GM23338 (cell line): ENCODE measurements at places on chromosomes 12 and 14. TPM values are rescaled to one million over a fixed set of nuclear protein-coding genes. Genes with fewer than 3 reads are reported as not detected.
A peak's percentile ranks its signal among the peaks of the same experiment; 100 is the strongest.

DNA sequence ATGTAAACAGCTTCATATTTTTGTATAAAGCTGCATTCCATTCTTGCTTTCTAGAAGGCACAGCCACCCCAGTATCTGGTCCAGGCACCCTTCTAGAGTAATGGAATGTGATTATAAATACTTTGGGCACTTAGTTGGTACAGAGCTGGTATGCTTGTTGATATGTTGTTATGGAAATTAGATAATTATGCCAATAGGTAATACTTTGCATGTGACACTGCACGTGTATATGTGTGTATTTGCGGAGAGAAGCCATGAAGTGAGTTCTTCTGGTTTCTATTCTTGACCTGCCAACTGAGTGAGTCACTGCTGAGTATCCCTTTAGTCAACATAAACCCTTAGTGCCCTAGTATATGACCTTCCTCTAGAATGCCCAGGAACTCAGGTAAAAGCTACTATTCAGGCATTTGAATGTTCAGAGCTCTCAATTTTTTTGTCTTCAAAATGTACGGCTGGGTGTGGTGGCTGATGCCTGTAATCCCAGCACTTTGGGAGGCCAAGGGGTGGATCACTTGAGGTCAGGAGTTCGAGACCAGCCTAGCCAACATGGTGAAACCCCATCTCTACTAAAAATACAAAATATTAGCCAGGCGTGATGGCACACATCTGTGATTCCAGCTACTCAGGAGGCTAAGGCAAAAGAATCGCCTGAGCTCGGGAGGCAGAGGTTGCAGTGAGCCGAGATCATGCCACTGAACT is 6.2 kb upstream of the TCP11L2 start:
- DNase-seq = no peak

DNA sequence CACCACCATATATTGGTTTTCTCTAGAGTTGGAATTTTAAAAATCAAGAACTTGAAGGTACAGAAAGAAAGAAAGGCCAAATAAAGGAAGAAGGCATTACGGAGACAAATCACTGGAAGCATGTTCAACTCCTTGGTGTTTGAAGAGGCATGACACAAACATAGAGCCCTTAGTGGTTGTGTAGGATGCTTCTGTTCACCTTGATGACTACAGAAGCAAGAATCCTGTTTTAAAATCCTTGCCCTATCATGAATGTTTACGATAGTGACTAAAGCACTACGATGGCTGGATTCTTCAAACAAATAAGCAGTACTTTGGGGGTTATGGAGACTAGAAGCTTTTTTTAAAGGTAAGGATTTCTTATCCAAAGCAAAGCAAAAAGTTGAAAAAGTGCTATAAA is 10.3 kb upstream of the ISM2 start:
- DNase-seq = no peak

GRCh38 chr12:70319605-70320004 is 46.5 kb upstream of the KCNMB4 start:
- no peak for DNase-seq

DNA sequence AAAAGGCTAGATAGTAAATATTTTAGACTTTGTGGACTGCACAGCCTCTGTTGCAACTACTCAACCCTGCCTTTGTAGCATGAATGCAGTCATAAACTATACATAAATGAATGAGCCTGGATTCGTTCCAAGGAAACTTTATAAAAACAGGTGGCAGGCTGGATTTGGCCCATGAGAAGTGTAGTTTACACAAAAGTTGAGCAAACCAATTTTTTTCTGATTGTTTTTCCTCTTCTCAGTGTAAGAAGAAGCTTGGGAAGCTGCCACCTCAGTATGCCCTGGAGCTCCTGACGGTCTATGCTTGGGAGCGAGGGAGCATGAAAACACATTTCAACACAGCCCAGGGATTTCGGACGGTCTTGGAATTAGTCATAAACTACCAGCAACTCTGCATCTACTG is 9.5 kb downstream of the OAS1 start:
- DNase-seq = no peak

- peak; percentile 56 for DNase-seq
These were observed at the start of gene TGM1 for GRCh38 chr14:24262821-24263733. Gene TGM1, minus strand, starts transcription at chr14:24263177. Its CDS starts 825 bp downstream, at chr14:24262352.

DNA sequence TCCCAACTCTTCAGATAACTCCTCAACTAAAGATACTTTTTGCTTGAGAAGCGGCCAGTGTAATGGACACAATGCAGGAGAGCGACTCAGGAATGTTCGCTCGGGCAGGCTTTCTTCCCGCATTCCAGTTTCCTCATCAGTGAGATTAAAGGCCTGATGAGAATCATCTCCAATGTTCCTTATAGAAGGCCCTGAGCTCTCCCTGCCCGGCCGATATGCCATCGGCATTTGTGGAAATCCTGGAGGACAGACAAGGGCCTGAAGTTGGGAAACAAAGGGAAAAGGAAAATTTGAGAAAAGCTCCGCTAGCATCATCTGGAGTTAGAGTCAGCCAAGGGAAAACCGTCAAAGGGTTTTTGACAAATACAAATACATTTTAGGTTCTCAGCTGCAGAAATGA is 38.0 kb upstream of the FOXN3 start:
- DNase-seq = no peak

GRCh38 chr12:28425526-28425925 is 235.3 kb downstream of the CCDC91 start:
- no peak for DNase-seq

DNA sequence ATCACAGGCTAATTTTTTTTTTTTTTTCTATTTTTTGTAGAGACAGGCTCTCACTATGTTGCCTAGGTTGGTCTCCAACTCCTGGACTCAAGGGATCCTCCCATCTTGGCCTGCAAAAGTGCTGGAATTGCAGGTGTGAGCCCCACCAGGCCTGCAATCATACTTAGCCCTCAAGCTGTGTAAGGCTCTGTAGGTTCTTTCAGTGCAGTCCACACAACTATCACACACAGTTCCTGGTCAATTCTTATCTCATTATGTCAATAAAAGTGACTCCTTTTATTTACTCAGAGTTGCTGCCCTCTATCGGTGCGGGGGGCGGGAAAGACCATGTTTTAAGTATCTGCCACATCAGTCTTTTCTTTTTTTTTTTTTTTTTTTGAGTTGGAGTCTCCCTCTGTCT is 29.0 kb downstream of the SLC2A3 start:
- DNase-seq = peak; percentile 85

DNA sequence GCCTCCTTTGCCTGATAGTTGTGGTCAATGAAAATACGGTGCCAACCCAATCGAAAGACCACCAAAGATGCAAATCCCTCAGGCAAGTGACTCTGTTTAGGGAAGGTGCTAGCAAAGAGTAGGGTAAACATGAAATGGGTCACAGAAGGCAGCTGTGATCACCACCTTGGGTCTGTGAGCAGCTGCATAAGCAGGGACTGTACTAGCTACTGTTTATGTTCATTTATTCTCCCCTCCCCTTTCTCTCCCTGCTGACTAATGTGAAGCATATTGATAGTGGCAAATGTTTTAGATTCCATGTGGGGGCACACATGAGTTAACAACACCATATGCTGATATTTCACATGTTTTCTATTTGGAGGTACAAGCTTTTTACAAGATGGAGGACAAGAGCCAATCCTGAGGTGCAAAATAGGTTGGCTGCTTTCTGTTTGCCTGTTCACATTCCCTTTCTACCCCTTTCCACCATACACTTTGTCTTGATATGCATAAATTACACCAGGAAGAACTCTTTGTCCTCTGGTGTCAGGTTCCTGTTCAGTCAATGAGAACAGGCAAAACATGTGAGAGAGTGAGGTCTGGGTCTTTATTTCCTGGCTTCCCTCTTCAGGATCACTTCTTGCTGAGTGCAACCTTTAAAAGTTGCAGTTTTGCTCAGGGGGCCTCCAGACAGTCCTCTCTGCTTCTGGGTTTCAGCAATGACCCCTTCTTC is 71.1 kb downstream of the AVPR1A start:
- DNase-seq = no peak

TTC8 gene
- total RNA-seq = 10.5 and 15.0 TPM in 2 replicates

CYP27B1 gene
- 2.7 and 6.8 TPM in 2 replicates for total RNA-seq

TAS2R46 gene
- 1.0 and 5.0 TPM in 2 replicates for total RNA-seq

KRAS gene
- total RNA-seq = 51.0 and 54.7 TPM in 2 replicates
